ENCODE measurements at places on chromosomes 1 and 21. TPM values are rescaled to one million over a fixed set of nuclear protein-coding genes. Genes with fewer than 3 reads are reported as not detected.

INAVA gene
- total RNA-seq = not detected

IL12RB2 gene
- total RNA-seq = 0.11 TPM

CFHR5 gene
- not detected for total RNA-seq

NTNG1 gene
- not detected for total RNA-seq

LIN28A gene
- not detected for total RNA-seq
